ENCODE measurements at places on chromosomes 3 and 15. TPM values are rescaled to one million over a fixed set of nuclear protein-coding genes. Genes with fewer than 3 reads are reported as not detected.

TMEM202 gene
- total RNA-seq, result not detected

COLQ gene
- 14.1 TPM for total RNA-seq

CADPS gene
- total RNA-seq, result 1.0 TPM

VWA5B2 gene
- not detected for total RNA-seq

LTK gene
- 4.2 TPM for total RNA-seq

UCN2 gene
- not detected for total RNA-seq

CACNA2D2 gene
- total RNA-seq, result 1.0 TPM

All from skeletal muscle tissue (tissue), 5 donors.